ENCODE measurements at places on chromosomes 12 and 14.

- no peak for DNase-seq
Measured at GRCh38 chr12:52391618-52392002, 6.2 kb upstream of the KRT84 start.

DNA sequence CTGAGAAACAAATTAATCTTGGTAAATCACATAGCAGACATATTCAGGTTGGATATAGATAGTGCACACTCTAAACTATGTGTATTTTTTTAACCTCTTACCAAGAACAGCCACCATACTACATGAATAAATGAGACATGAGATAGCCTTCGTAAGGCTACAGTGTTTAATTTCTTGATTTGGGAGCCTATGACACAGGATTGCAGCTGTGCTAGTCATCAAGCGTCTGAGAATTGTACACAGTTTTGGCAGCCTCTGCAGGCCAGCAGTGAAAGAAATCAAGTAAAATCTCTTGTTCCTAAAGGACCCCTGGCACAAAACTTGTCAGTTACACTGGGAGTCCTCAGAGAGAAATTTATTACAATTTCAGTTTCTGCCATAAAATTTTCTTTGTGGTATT lies 236.1 kb downstream of the C12orf50 start:
- no peak for DNase-seq

- no peak for DNase-seq
Measured at GRCh38 chr14:55075628-55076175, 24.3 kb downstream of the MAPK1IP1L start.

DNA sequence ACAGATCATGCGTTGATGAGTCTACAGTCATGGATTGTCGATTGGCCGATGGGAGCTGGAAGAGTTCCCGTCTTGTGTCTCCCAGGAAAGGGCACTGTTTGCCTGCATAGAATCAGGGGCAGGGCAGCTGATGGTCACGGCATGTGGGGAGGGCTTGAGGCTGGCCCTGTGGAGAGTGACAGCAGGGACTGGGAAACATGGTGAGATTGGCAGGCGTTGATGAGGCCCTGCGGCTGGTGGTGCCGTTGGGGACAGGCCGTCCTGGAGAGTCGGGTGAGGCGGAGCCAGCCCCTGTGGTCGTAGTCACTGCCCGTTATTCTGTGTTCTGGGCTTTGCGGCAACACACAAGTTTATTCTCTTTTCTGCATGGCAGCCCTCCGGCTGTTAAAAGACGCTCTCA lies 52.9 kb downstream of the TECPR2 start:
- DNase-seq, result no peak

GRCh38 chr14:28983279-28983678 lies 216.7 kb downstream of the FOXG1 start:
- no peak for DNase-seq

DNA sequence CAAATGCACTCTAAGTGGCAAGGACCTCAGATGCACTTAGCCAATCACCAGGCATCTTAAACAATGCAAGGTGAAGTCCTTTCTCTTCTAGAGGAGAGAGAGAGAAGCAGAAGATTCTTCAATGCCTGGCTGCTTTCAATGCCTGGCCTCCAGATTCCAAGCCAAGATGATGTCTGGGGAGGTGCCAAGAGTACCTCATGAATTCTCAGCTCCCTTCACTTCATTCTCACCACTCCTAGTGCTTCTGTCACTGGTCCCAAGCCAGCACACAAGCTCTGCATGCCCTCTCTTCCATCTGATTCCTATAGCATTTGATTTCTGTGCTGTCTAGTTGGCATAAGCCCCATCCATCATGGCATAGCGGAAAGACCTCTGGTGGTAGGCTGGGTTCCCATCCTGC lies 225.0 kb downstream of the KSR2 start:
- DNase-seq, result no peak

GRCh38 chr12:74619084-74619483 lies 81.4 kb downstream of the ATXN7L3B start:
- DNase-seq, result no peak

- DNase-seq, result no peak
Measured at GRCh38 chr12:77354766-77355362, 289.5 kb upstream of the E2F7 start.

All from mesothelial cell of epicardium (in vitro differentiated cells).